T-helper 22 cell (primary cell): ENCODE measurements at places on chromosomes 4 and X.

- no peak for DNase-seq
Observed at GRCh38 chrX:11470250-11470974, 177.2 kb downstream of the AMELX start.

DNA sequence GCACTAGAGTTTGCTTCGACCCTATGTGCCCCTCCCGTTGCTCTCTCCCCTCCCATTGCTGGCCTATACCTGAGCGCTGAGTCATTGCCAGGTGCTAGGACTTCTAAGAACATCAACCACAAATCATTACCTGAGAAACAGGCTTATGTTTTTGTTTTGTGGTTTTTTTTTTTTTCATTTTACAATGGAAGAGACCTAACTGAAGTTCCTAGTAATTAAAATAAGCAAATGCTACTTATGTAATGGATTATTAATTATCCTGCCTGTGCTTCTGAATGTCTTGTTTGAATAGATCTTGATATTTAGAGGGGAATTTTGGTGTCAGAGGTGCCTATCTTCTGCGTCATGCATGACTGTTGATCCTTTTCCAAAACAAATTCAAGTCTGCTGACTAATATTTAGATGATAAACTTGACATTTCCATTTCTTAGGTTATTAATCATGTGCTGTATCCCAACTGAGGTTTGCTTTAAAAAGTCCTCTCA lies 275.4 kb upstream of the CPEB2 start:
- no peak for DNase-seq

- no peak for DNase-seq
Observed at GRCh38 chr4:184375027-184375426, 99.3 kb downstream of the IRF2 start.

DNA sequence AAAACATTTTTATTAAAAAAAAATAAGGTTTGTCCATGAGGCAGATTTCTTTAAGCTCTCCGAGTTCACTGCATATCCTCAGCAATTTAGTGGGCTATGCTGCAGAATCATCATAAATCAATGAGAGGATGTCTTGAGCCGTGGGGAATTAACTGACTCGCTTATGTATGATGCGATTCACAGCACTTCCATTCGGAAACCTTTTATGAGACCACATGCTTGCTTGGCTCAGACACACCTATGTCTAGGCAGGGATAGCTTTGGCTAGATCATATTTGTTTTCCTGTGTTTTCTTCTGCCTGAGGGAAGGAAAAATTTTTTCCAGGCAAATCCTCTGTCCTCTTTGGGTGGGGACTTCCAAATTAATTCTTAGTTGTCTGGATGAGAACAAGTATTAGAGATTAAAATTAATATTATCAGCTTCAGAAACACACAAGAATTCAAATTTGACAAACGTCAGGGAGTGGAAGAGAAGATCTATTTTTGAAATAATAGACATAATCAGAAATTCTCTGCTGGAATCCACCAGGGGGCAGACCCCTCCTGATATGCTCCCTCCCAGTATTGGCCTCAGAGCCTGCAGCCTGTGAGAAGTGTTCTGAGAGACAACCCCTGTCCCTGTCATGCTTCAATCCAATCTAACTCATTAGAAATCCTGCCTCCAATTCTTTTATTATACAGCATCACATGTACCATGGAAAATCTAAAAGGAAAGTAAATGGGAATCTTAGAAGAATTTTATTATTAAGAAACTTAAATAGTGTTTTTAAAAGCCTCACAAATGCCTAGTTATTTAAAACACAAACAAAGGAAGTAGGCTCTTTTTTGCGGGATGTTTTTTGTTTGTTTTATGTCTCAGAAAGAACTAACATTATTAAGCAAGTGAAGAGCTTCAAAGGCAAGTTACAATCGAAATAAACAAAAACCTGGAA lies 345.1 kb upstream of the TACR3 start:
- no peak for DNase-seq

- DNase-seq = no peak
Observed at GRCh38 chrX:20372533-20372932, 105.8 kb upstream of the RPS6KA3 start.

DNA sequence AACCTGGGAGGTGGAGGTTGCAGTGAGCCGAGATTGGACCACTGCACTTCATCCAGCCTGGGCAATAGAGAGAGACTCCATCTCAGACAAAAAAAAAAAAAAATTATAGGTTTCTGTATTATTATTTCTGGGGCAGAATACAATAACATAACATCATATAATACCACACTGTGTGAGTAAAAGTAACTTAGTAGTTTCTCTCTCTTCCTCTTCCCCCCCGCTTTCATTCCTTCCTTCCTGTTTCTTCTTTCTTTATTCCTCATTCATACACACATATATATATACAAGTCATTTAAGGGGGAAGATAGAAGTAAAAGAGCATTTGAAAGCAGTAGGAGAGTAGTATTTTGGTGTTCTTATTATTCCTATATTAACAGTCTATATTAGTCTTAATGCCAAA lies 55.9 kb upstream of the FHDC1 start:
- no peak for DNase-seq

DNA sequence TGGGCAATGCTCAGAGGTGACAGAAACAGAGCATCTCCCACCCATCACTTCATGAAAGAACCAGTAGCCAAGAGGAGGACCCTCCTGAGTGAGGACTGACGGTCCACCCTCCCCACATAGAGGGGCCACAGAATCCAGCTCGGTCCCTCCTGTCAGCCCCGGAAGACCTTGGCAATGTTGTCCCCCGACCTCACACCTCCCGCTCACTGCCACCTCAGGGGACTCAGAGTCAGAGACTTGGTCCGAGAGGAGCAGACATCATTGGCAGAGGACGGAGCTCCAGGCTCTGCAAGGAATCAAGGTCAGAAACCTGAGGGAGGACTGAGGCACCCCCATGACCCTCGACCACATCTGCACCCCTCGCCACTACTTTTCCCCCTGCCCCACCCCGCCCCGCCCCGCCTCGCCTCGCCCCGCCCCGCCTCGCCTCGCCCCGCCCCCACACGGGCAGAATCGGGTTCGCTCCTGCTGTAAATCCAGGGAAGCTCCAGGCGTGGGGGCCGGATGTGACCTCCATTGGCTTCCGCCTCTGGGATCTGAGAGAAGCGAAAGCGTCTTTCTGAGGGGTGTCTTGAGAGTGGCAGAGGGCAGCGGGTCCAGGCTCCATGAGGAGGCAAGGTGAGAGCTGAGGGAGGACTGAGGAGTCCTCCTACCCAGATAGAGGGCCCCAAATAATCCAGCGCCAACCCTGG lies at the start of gene MAGEA11:
TSS of gene MAGEA11 (plus strand) at position 516 of the 692 bp plus-strand sequence. CDS start 1,100 bp downstream, outside the sequence.
- no peak for DNase-seq

GRCh38 chr4:119110121-119110520 lies 25.5 kb upstream of the MYOZ2 start:
- no peak for DNase-seq

DNA sequence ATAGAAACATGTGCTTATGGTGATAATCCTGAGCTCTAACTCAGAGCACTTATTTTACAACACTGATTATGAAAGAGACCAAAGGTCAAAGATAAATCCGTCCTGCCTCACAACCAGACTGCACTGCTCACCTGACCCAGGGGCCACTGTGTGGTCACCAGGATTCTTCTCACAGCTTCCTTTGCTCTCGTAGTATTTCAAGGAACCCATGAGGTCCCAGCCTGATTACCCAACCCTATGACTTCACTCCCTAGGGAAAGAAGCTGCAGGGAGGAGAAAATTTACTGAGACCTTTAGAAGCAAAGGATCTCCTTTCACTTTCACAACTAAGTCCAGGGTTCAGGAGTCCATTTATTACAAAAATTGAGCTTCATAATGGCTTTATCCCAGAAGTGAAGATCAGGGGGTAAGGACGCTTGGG lies 9.6 kb downstream of the SLC25A5 start:
- DNase-seq = no peak

DNA sequence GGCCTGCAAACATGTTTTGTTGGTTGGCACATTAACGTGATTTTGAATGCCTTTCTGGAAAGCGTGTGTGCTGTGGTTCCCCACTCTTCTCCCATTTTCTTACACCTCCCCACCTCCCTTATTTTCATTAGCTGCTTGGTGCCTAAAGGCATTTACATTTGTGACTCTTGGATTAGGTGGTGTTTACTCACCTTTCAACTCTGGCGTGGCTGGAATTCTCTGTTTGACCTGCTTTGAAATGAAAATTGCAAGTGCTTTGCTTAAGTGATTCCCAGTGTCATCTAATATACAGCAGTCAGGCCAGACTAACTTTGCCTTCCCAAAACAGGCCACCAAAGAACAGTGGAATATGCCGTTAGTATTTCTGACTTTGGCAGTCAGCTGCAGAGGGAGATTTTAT lies 80.5 kb downstream of the NHSL2 start:
- DNase-seq = no peak

DNA sequence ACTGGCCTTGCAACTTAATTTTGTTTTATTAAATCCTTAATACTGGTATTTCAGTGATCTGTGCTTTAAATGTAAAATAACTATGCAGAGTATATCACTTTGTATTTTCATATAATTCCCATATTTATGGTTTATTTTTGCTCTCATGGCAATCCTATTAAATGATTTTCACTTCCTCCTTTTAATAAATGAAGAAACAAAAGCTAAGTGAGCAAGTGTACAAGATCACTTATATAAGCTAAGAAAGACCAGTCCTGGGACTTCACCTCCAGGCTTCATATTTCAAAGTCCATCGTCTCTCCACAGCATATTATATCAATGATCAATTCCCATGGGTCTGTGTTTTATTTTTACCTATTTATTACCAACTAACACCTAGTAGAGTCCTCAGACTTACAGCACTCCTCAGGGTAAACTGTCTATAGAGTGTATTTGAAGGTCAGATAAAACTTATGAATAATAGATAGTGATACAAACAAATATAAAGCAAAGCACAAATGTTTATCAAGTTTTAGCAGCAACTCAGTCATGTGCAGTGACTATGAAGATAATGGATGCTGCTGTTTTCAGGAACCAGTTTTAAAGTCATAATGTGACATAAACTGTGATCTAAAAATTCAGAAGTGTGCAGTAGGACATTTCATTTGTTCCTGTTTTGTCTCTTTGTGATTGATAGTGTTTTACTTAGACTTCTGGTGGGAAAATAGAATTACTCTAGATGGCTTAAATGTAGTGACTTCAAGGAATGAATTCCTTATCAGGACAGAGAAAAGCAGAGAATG lies 56.8 kb downstream of the ARHGAP24 start:
- DNase-seq = no peak

DNA sequence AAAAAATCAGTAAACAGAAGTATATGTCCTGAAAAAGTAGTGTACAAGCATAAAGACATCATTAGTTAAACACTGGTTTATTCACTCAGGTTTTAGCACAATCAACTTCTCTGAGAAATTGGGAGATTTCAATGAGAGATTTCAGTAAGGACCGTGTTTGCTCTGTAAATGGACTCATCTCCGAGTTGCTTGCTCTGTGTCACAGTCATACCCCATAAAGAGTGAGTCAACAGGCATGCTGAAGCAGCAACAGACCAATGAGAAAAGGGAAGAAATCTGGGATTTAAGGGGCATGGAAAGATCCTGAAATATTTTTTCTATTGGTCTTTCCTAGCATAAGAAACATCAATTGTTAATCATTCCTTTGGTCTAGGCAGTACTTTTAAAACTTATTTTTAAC lies 4.7 kb downstream of the GLUD2 start:
- no peak for DNase-seq

DNA sequence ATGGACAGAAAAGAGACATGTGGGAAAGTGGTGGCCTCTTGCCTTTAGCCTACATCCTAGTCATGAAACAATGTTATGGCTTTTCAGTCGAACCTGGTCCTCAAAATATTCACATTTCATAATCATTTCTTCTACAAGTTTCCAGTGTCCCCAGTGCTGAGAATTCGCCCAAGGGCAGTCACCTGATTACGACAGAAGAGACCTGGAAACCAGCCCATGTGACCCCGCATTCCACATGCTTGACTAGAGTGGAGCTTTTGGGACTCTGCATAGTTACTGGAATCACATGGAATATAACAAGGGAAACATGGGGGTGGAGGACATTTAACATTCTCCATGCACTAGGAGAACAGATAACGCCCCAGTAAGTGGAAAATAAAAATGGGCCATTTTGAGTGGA lies 100.1 kb downstream of the PPARGC1A start:
- no peak for DNase-seq

GRCh38 chrX:48532161-48532560 lies 7.4 kb upstream of the TBC1D25 start:
- DNase-seq = no peak

DNA sequence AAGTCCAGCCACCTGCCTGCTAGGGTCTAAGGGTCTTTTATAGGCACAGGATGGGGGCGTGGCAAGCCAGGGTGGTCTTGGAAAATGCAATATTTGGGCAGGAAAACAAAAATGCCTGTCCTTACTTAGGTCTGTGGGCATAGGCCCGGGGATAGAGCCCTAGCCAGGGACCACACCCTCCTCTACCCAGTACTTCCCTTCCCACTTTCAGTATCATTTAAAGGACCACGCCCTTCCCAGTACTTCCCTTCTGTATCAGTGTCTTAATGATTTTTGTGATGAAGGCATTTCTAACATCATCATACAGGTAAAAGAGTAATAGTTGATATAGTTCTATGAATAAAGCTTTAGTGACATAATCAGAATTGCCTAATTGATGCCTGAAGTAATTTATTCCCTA lies 11.4 kb downstream of the BANK1 start:
- no peak for DNase-seq

- DNase-seq = no peak
Observed at GRCh38 chrX:63581398-63581797, 203.6 kb downstream of the ARHGEF9 start.

- DNase-seq = no peak
Observed at GRCh38 chrX:63475200-63475599, 124.1 kb upstream of the SPIN4 start.

GRCh38 chr4:86220121-86220520 lies 139.7 kb downstream of the MAPK10 start:
- no peak for DNase-seq

- no peak for DNase-seq
Observed at GRCh38 chrX:77436271-77436670, 10.9 kb upstream of the FGF16 start.

DNA sequence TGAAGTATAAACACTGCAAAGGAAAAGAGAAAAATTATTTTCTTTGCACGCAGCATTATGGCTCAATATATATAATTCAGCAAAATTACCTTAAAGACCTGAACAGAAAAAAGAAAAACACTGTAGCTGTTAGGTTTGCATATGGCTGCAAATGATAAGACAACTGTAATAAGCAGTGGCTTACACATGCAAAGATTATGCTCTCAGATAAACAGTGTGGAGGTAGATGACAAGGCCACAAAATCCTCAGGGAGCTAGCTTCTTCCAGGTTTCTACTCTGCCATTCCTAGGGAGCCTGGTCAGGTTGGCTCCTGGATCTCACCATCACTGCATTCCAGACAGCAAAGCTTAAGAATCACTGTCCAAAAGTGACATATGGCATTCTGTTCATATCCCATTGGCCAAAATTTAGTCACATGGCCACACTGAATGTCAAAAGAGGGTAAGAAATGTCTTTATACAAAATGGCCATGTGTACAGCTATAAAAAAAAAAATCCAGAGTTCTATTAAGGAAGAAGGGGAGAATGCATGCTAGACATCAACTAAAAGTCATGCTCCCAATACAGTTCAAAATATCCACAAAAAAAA lies 195.2 kb upstream of the SLC7A11 start:
- DNase-seq = no peak

- no peak for DNase-seq
Observed at GRCh38 chr4:38084877-38085711, 124.9 kb downstream of the PTTG2 start.
